ENCODE measurements at places on chromosomes 6 and 20.

- no peak for DNase-seq
Measured at GRCh38 chr6:132730560-132730959, 16.7 kb upstream of the VNN1 start.

- DNase-seq, result peak; percentile 19
Measured at GRCh38 chr6:166579237-166579850, 7.1 kb downstream of the RAMACL start.

DNA sequence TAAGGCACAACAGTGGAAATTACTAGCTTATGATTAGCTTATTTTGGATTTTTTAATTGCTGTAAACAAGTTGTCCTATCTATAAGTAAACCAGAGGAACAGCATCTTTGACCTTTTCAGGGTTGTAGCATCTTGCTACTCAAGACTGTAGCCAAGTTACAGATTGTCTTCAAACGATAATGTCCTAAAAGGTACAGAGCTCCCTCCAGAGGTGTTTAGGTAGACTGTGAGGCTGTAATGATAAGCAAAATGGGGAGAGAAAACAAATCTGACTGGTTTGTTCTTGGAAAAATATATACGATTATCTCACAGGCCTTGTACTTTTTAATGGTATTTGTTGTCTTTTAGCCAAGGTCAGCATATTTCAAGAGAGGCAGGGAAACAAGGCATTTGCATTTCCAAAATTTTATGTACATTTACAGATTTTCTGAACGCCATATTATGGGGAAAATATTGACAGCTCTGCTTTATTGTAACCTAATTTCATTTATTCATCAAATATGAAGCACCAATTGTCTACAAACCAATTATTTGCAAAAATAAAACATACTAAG, 273.4 kb downstream of the MEI4 start:
- DNase-seq, result no peak

DNA sequence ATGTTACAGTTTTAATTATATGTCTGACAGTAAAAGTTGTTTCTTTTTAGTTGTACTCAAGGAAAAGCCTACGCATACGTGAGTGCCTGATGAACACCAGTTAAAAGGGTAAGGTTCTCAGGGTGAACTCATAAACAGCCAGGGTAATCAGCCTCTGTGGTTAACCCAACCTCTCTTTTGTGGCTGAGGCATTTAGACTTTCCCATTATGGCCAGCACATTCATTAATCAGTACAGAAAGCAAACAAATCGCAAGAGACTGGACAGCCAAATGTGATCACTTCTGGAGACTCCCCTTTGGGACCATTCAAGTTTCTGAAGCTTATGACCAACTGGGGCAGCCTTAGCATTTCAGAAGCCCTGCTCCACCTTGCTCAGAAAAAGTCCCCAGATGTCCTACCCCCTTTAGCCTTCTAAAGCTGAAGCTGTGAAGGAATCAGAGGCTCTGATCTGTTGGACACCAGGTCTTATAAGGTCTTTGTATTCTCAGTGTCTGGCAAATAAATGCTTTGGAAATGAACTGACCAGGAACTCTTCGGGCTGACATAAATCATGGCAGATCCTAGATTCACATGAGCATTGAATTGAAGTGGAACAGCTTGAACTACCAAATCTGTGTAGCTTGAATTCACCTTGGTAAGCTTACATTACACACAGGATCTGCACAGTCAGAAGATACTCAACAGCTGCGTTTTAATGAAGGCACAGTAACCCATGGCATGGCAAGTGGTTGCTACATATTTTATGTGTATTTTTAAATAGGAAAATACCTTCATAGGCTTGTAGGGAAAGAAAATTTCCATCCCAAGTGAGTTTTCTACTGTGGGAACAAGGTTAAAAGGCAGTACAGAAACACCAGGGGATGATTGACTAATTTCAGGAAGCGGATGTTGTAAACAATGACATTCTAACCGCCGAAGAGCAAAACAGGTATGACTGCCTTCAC, 18.7 kb downstream of the IL20RA start:
- no peak for DNase-seq

DNA sequence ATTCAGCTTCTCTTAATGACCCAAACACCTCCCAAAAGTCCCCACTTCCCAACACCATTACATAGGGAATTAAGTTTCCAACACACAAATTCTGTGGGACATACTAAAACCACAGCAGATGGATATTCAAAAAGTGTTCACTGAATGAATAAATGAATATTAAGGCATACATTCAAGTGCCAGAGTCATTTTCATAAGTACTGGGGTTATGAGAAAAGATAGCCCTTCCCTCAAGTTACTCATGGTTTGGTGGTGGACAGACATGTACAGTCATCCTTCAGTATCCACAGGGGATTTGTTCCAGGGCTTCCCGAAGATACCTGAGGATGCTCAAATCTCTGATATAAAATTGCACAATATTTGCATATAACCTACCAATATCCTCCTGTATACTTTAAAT, 50.4 kb downstream of the HS3ST5 start:
- DNase-seq, result no peak

Measured in right lung (tissue), 10 donors.